Eye (tissue), 1 donor: ENCODE measurements at places on chromosomes 16 and 17.

DNA sequence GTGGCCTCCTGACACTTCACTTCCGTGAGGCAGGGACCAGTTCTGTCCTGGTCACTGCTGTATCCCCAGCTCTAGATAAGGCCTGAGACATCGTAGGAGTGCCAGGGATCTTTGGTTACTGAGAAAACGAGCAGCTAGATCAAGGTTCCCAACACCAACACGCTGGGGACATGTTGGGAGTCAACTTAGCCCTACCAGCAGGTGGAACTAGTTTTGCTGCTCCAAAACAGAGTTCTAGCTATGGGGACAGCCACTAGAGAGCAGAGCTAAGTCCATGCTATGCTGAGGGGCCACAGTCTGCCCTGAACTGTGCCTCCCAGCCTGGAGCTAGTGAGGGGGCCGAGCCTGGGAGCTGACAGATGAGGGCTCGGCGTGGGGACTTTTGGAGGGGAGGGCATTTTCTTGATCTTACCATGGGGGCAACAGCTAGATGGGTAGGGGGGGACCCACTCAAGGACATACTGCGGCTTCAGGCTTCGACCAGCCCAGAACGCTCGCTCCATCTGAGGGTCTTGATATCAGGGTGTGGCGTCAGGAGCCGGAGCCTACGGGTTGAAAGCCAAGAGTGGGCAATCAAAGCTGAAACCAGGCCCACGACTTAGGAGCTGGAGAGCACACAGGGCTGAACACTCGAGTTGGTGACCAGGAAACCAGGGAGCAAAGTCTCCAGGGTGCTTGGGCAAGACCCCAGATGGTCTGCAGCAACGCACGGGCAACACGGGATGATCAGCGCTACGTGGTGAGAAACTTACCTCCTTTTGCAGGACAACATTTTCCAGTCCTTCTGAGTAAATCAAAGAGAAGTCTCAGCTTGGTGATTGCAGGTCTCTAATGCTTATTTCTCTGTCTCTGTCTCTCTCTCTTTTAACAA, 13.4 kb downstream of the SNX20 start:
- DNase-seq, result no peak

DNA sequence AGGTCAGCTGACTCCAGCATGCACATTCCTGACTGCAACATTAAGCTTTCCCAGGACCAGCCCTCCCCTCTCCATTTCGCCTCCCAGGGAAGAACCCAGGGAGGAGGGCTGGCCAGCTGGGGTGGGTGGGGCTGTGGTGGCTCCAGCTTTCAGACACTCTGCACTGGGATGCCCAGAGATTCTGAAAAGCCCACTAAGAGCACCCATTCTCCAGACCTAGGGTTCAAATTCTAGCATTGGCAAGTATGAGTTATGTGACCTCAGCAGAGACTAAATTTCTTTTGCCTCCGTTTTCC, 7.8 kb downstream of the DLX3 start:
- DNase-seq, result no peak

DNA sequence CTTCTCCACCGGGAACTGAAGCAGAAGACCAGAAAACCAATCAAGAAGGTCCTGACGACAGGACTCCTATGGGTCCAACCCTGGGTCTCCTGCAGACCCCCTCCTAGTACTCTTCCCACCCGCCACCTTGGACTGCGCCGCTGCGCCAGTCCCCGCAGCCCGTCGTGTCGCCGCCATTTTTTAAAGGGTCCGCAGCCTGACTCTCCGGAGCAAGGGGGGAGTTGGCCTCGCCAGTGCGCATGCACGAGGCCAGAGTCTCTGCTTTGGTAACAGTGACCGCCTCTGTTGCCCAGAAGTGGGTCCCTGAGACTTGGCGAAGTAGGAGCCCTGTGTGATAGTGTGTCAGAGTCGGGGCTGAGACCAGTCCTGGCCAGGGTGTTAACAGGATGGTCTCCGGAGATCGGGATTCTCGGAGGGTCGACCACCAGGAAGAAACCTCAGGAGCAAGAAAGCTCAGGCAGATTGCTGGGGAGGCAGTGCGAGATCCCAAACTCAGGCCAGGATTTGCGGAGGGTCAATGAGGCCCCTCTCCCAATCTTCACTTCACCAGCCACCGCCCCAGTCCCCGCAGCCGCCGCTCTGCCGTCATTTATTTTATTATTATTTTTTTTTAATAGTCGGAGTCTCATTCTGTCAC, 612.5 kb downstream of the KCNJ18 start:
- no peak for DNase-seq

DNA sequence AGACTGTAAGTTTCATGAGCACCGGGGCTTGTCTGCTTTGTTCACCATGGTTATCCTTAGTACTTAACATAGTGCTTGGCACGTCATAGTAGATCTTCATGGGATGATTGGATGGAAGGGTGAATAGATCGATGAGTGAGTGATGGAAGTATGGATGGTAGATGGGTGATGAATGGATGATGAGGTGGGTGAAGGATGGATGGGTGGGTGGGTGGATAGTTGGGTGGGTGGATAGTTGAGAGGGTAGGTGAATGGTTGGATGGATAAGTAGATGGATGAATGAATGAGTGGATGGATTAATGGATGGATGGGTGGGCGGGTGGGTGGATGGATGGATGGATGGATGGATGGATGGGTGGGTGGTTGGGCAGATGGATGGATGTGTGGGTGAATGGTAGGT, 133.2 kb upstream of the PLCG2 start:
- no peak for DNase-seq

- DNase-seq, result no peak
Observed at GRCh38 chr17:81179861-81180260, 13.8 kb upstream of the AATK start.

DNA sequence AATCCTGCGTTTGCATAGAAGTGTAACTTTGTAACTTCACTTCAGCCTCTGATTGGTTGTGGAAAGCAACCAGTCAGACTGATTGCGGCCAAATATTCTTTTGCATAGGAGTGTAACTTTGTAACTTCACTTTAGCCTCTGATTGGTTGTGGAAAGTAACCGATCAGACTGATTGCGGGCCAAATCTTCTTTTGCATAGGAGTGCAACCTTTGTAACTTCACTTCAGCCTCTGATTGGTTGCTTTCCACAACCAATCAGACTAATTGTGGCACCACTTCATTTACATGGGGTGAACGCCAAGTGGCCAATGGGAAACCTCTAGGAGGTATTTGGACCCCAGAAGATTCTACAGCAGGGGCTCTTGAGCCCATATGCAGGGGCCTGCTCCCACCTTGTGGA, 1.8 kb upstream of the TMEM98 start:
- DNase-seq, result no peak

GRCh38 chr17:4332296-4332970, 34.0 kb downstream of the UBE2G1 start:
- peak; percentile 60 for DNase-seq

GRCh38 chr17:3531266-3532101, 26.1 kb downstream of the TRPV3 start:
- no peak for DNase-seq

- no peak for DNase-seq
Observed at GRCh38 chr17:77742579-77742978, 215.9 kb upstream of the TNRC6C start.

DNA sequence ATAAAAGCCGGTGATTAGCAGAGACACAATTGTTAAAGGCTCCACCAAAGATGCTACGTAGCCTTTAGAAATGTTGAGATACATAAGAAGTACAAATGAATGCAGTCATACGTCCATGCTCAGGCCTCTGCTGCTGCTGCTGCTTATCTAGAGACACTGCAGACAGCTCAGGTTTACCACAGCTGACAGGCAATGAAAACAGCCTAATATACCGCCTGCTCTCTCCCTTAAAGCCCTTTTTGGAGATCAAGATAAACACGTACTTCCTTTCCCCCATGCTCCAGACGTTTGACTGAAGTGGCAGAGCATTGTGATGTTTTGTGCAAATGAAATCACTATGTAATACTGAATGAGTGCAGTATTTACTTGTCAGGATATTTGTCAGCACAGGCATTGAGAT, 185.3 kb downstream of the AATF start:
- DNase-seq, result peak; percentile 36

GRCh38 chr16:85605912-85606841, 6.9 kb upstream of the GSE1 start:
- no peak for DNase-seq

- DNase-seq, result no peak
Observed at GRCh38 chr17:40482722-40483121, 18.7 kb downstream of the TNS4 start.

DNA sequence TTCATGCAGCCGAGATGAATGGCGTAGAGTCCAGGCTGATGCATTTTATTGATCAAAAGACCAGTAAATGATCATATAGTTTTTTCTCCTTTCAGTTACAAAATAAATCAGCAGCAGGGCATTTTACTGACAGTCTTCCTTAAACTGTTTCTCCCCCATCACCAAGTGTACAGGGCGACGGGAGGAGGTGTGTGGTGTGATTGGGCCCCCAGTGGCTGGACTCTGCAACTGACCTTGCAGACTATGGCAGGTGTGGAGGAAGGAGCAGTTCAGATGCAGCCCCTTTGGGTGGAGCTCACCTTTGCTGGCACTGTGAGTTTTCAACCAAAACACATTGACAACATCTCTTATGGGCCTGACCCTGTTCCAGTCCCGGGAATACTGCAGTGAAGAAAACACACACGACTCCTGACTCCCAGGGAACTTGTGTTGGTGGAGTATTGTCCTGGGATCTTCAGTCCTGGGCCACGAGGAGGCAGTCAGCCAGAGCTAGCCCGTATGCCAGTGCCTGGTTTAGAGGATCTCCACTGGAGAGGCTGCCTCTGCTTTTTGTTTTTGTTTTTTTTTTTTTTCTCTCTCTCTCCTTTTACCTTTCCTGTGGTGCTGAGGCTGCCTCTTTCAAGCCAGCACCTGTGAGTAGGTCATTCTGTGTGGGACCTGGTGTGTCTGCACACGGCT, 29.8 kb downstream of the KIAA0513 start:
- no peak for DNase-seq

- no peak for DNase-seq
Observed at GRCh38 chr17:35733366-35733765, 1.9 kb downstream of the RASL10B start.

GRCh38 chr16:69219279-69219678, 32.3 kb downstream of the SNTB2 start:
- no peak for DNase-seq

DNA sequence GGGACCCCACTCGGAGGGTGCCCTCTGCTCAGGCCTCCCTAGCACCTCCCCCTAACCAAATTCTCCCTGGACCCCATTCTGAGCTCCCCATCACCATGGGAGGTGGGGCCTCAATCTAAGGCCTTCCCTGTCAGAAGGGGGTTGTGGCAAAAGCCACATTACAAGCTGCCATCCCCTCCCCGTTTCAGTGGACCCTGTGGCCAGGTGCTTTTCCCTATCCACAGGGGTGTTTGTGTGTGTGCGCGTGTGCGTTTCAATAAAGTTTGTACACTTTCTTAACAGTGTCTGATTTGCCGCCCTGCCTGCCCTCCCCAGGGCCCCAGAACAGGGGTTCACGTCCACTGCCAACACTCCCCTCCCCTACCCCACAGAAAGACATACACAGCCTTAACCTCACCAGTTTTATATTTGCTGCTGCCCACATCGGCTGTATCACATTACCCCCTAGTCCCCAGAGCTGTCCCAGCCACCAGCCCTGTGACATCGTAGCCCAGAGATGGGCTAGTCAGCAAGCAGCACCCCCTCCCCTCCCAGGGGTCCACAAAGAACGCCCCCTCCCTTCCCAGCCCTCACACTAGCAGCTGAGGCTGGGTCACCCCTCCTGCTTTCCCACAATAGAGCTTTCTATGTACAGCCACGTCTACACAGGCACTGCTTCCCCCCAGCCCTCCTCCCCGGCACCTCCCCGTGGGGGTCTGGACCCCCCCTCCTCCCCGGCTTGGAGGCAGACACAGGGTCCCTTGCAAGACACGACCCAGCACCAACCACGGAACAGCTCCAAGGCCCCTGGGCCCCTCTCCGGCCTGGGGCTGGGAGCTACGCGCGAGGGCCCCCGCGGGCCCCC, 7.9 kb downstream of the GRN start:
- DNase-seq, result peak; percentile 44

- no peak for DNase-seq
Observed at GRCh38 chr17:72876413-72876812, 216.1 kb downstream of the SLC39A11 start.

- peak; percentile 23 for DNase-seq
Observed at GRCh38 chr17:55186937-55187770, 77.6 kb upstream of the HLF start.

- no peak for DNase-seq
Observed at GRCh38 chr17:34365340-34365739, 2.3 kb upstream of the CCL1 start.

DNA sequence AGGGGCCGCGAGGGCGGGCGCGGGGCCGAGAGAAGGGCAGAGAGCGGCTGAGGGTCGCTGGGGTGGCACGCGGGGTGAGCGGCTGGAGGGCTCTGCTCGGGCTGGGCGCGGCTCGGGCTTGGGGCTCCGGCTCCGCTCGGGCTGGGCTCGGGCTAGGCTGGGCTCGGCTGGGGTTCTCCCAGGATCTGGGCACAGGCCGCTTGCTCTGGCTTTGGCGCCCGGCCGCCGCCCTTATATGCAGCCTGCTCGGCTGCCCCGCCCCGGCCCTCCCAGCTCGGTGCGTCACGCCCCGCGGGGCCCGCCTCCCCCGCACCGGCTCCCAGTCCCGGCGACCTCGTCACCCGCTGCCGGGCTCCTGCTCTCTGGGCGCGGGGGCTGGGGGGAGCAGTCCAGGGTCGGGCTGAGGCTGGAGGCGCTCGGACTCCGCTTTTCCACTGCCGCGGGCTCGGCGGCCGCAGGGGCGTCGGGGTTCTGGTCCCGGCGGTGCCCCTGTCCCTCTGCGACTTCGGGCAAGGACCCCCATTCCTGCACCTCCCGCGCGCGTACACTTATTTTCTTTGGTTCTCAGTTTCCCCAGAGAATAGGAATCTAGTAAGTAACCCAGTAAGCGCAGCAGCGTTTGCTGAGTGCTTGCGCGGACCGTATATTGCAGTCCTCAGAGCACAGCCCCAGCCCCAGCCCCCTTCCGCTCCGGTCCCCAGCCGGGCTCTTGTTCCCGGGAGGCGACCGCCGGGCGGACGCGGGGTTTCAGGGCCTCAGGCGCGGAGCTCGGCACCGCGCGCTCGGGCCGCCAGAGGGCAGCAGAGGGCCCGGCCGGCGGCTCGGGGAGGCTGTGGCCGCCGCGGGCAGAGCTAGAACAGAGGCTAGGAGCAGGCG, at the start of gene RASD1:
Gene RASD1, minus strand, starts transcription at position 207 of the 876 bp plus-strand sequence. CDS start 214 bp downstream, outside the sequence.
- peak; percentile 93 for DNase-seq

GRCh38 chr16:50313596-50314478, 47.5 kb downstream of the ADCY7 start:
- DNase-seq, result no peak

- DNase-seq, result no peak
Observed at GRCh38 chr16:84650062-84650991, 2.0 kb downstream of the KLHL36 start.

DNA sequence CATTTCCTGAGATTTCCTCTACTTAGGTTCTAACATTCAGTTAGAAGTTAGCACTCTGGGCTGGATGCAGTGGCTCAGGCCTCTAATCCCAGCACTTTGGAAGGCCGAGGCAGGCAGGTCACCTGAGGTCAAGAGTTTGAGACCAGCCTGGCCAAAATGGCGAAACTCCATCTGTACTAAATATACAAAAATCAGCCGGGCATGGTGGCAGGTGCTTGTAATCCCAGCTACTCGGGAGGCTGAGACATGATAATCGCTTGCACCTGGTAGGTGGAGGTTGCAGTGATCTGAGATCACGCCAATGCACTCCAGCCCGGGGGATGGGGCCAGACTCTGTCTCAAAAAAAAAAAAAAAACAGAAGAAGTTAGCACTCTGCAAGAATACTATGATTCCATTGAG, 1430.9 kb downstream of the CDH11 start:
- no peak for DNase-seq
